ENCODE measurements at places on chromosomes 4 and X. TPM values are rescaled to one million over a fixed set of nuclear protein-coding genes. Genes with fewer than 3 reads are reported as not detected.

Gene FAM114A1
- 64.3 TPM for polyA plus RNA-seq

DNA sequence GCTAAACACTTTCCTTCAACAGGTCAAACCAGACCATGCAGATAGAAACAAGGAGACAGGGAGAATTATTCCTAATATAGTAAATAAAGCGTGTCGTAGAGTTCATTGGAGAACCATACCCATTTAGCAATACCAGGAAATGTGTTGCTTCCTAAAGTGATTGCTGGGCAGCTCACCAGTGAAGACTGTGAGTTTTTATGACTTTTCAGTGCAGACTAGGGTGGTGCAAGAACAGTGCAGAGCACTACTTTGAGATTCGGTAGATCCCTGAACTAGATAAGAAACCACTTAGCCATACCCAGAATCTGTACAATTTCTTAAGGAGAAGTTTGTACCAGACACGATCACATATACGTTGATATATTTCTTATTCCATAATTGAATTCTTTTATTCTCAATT, 87.4 kb downstream of the EMCN start:
- DNase-seq, result no peak
- H3K4me1 ChIP-seq, result no peaks in the 10 kb centered on the region
- no peaks in the 10 kb centered on the region for H3K36me3 ChIP-seq
- H3K27me3 ChIP-seq, result no peaks in the 10 kb centered on the region
- H3K27ac ChIP-seq, result no peak overlapping the region
- H3K4me3 ChIP-seq, result no peak overlapping the region

- no peak overlapping the region for H3K4me3 ChIP-seq
- H3K4me1 ChIP-seq, result no peaks in the 10 kb centered on the region
- no peaks in the 10 kb centered on the region for H3K27me3 ChIP-seq
- H3K36me3 ChIP-seq, result no peaks in the 10 kb centered on the region
- no peak for DNase-seq
Measured at GRCh38 chr4:134540588-134540987, 339.0 kb upstream of the PABPC4L start.

DNA sequence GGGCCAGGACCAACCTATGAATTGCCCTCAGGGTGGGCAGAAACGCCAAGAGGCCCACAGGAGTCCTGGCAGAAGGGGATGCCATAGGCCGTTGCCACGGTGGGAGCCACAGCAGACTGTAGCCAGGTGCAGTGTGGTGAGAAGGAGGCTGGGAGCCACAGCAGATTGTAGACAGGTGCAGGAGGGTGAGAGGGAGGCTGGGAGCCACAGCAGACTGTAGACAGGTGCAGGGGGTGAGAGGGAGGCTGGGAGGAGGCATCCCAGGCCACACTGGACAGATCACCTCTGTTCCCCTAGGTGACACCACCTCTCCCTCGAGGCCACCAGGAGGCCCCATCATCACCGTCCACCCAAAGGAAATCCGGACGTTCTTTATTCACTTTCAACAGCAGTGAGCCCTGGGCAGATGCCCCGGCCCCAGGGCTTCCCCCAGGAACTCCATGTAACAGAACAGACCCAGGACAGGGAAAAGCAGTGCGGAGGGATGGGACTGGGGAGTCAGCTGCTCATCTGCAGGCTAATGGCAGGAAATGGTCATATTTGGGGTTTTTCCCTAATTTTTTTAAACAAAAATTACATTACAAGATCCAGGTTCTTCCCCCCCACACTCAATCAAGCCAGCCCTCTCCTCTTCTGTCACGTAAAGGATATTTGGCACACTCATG, 19.5 kb upstream of the MRFAP1 start:
- DNase-seq, result no peak
- no peaks in the 10 kb centered on the region for H3K4me1 ChIP-seq
- H3K4me3 ChIP-seq, result no peak overlapping the region
- H3K36me3 ChIP-seq, result no peaks in the 10 kb centered on the region
- no peaks in the 10 kb centered on the region for H3K27me3 ChIP-seq

DNA sequence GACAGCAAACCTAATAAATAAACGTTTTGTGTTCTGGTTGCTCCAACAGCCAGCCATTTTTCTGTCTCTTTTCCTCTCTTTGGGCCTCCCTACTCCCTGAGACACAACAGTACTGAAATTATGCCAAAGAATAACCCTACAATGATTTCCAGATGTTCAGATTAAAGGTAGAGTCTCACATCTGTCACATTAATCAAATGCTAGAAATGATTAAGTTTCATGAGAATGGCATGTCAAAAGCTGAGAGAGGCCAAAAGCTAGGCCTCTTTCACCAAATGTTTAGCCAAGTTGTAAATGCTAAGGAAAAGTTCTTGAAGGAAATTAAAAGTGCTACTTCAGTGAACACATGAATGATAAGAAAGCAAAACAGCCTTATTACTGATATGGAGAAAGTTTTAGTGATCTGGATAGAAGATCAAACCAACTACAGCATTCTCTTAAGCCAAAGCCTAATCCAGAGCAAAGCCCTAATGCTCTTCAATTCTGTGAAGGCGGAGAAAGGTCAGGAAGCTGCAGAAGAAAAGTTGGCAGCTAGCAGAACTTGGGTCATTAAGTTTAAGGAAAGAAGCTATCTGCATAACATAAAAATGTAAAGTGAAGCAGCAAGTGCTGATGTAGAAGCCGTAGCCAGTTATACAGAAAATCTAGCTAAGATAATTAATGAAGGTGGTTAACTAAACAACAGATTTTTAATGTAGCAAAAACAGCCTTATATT, 182.1 kb upstream of the NUDT6 start:
- H3K36me3 ChIP-seq, result no peaks in the 10 kb centered on the region
- H3K27ac ChIP-seq, result no peak overlapping the region
- H3K4me1 ChIP-seq, result no peaks in the 10 kb centered on the region
- H3K4me3 ChIP-seq, result no peak overlapping the region
- H3K27me3 ChIP-seq, result no peaks in the 10 kb centered on the region

Gene COQ2
- polyA plus RNA-seq, result 13.0 TPM

- H3K4me3 ChIP-seq, result no peak overlapping the region
- H3K27ac ChIP-seq, result no peak overlapping the region
- no peaks in the 10 kb centered on the region for H3K4me1 ChIP-seq
- no peak for DNase-seq
- no peaks in the 10 kb centered on the region for H3K27me3 ChIP-seq
- H3K36me3 ChIP-seq, result no peaks in the 10 kb centered on the region
Measured at GRCh38 chr4:24897639-24898038, 15.2 kb downstream of the CCDC149 start.

Gene HTN3
- not detected for polyA plus RNA-seq

Gene SETD7
- polyA plus RNA-seq, result 18.1 TPM

Gene CFAP47
- 2.8 TPM for polyA plus RNA-seq

- no peaks in the 10 kb centered on the region for H3K36me3 ChIP-seq
- H3K4me3 ChIP-seq, result no peak overlapping the region
- no peaks in the 10 kb centered on the region for H3K4me1 ChIP-seq
- no peaks in the 10 kb centered on the region for H3K27me3 ChIP-seq
Measured at GRCh38 chr4:164012396-164013027, 518.0 kb downstream of the TMA16 start.

Gene WAS
- polyA plus RNA-seq, result 4.1 TPM

Gene ANOS1
- polyA plus RNA-seq, result 46.9 TPM

DNA sequence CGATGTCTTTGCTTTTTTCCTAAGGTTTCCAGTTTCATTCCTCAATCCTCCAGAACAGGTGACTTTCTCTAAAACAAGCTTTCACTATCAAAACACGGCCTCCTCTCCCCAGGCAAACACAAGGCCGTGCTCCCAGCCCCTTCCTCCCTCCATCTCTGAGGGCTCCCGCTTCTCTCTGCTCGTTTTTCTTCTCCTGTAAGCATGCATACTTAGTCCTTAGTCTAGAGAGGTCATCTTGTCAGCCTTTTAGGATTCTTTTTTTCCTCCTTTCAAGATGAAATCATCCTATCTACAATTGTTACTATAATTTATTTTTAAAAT, 18.7 kb downstream of the DCTD start:
- H3K4me1 ChIP-seq, result no peaks in the 10 kb centered on the region
- H3K36me3 ChIP-seq, result no peaks in the 10 kb centered on the region
- no peak for DNase-seq
- H3K4me3 ChIP-seq, result no peak overlapping the region

Gene FRAS1
- polyA plus RNA-seq, result 47.1 TPM

DNA sequence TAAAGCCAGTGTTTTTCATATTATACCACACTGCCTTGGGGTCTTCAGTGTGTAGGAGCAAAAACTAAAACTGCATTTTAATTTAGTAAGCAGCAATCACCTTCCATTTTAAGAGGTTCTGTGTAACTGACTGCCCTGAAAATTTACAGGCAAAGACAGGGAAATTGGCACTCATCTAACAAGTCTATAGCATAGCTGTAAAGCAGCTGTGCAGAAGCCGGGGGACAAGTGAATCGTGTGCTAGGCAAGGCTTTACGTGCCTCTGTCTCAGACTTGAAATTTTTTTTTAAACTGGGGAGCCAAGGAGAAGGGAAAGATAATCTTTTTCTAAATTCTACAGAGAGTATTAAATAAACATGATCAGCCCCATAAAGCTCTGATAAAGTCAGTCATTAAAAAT, 39.7 kb downstream of the TSPAN5 start:
- no peaks in the 10 kb centered on the region for H3K27me3 ChIP-seq
- no peak overlapping the region for H3K27ac ChIP-seq
- H3K4me1 ChIP-seq, result no peaks in the 10 kb centered on the region
- no peak for DNase-seq
- no peaks in the 10 kb centered on the region for H3K36me3 ChIP-seq

Gene TBC1D9
- polyA plus RNA-seq, result 35.2 TPM

Gene TMEM150C
- polyA plus RNA-seq, result 17.4 TPM

- peaks cover 76% of the 10 kb centered on the region for H3K4me1 ChIP-seq
- H3K27me3 ChIP-seq, result no peaks in the 10 kb centered on the region
- no peak for DNase-seq
- peak overlapping the region; percentile 95 for H3K4me3 ChIP-seq
Measured at GRCh38 chr4:930028-930551, 2.0 kb downstream of the GAK start.

Gene DOK7
- 0.32 TPM for polyA plus RNA-seq

DNA sequence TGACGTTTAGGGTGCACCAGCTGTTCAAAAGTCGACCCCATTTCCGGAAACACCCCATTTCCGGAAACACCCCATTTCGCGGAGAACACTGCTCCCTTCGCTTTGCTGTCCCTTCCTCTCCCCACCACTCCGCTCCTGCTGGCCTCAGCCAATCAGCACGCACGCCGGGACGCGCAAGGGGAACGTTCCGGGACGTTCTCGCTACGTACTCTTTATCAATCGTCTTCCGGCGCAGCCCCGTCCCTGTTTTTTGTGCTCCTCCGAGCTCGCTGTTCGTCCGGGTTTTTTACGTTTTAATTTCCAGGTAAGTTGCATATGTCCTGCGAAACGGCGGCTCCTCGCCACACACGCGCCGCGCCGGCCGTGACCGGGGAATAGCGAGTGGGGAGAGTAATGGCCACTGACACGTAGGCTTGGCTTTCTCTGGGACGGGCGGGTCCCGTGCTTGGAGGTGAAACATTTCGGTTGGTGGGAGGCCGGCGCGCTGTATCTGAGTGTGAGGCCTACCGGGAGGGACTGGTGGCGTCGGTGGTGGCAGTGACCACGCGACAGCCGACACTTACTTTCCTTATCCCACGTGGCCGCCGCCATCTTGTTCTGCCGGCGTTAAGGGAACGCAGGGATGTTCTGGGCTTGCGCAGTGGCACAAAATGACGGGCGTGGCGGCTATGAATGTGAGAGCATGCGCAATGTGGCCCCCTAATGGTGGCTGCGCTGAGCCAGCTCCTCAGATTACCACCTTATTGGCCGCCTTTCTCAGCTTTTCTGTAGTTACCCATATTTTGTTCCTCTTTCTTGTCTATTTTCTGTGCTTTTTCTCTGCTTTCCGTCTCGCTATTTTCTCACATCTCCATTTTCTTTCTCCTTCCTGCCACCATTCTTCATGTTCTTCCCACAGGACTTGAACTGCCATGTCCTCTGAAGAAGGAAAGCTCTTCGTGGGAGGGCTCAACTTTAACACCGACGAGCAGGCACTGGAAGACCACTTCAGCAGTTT, at the start of gene RBM3:
TSS of gene RBM3 (plus strand) at position 215 of the 997 bp plus-strand sequence. CDS start at position 912, 697 bp downstream.
- peak within 1 kb of the TSS; percentile 98 for H3K27ac ChIP-seq
- peak; percentile 95 for DNase-seq
- peaks cover 45% of the 10 kb centered on the region for H3K36me3 ChIP-seq

DNA sequence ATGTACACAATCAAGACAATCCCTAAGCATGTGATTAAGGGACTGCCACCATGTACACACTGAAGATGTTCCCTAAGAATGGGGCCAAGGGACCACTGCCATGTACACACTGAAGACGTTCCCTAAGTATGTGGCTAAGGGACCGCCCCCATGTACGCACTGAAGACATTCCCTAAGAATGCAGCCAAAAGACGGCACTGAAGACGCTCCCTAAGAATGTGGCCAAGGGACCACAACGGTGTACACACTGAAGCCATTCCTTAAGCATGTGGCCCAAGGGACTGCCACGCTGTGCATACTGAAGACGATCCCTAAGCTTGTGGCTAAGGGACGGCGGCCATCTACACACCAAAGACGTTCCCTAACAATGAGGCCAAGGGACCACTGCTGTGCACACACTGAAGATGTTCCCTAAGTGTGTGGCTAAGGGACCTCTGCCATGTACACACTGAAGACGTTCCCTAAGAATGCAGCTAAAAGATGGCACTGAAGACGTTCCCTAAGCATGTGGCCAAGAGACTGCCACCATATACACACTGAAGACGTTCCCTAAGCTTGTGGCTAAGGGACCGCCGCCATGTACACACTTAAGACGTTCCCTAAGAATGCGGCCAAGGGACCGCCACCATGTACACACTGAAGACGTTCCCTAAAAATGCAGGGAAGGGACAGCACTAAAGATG, 26.4 kb downstream of the DHRSX start:
- H3K27ac ChIP-seq, result no peak overlapping the region
- H3K4me1 ChIP-seq, result no peaks in the 10 kb centered on the region
- H3K36me3 ChIP-seq, result no peaks in the 10 kb centered on the region
- DNase-seq, result no peak
- no peak overlapping the region for H3K4me3 ChIP-seq

Measured in left lung (tissue), 14 donors.